ENCODE measurements at places on chromosomes 3 and 15. TPM values are rescaled to one million over a fixed set of nuclear protein-coding genes. Genes with fewer than 3 reads are reported as not detected.

GRCh38 chr3:97935842-97936241 lies 36.4 kb downstream of the RIOX2 start:
- H3K4me3 ChIP-seq = no peak overlapping the region
- no peak overlapping the region for H3K27ac ChIP-seq
- no peaks in the 10 kb centered on the region for H3K4me1 ChIP-seq
- no peaks in the 10 kb centered on the region for H3K36me3 ChIP-seq
- no peaks in the 10 kb centered on the region for H3K27me3 ChIP-seq

Gene STT3B
- total RNA-seq = 259 TPM

Gene COMMD2
- total RNA-seq = 28.0 TPM

DNA sequence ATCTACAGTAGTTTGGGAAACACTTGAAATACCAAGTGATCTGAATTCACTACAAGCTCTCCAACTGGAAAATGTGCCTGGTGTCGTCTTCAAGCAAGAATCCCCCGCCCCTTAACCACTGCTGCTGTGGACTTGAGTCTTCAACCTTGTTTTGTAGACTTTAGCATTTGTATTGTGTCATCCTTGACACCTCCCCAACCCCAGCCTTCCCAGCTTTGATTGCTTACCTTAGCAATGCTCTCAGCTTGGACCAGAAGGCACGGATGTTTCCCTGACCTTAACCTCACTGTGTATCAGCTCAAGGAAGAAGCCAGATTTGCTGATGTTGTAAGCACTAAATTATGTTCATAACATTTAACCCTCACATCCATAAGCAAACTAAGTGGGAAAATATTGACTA lies 146.4 kb downstream of the IGF1R start:
- H3K4me1 ChIP-seq = peaks cover 5% of the 10 kb centered on the region
- DNase-seq = peak; percentile 43
- no peaks in the 10 kb centered on the region for H3K27me3 ChIP-seq
- no peaks in the 10 kb centered on the region for H3K36me3 ChIP-seq
- H3K4me3 ChIP-seq = no peak overlapping the region

GRCh38 chr15:70195587-70196305 lies 98.0 kb upstream of the TLE3 start:
- H3K4me3 ChIP-seq = no peak overlapping the region
- H3K27ac ChIP-seq = peak overlapping the region; percentile 6
- H3K36me3 ChIP-seq = no peaks in the 10 kb centered on the region
- H3K27me3 ChIP-seq = peaks cover 8% of the 10 kb centered on the region

Gene NBEAL2
- 2.1 TPM for total RNA-seq

Gene BCHE
- total RNA-seq = 29.0 TPM

Gene ZNF860
- total RNA-seq = under 0.01 TPM

DNA sequence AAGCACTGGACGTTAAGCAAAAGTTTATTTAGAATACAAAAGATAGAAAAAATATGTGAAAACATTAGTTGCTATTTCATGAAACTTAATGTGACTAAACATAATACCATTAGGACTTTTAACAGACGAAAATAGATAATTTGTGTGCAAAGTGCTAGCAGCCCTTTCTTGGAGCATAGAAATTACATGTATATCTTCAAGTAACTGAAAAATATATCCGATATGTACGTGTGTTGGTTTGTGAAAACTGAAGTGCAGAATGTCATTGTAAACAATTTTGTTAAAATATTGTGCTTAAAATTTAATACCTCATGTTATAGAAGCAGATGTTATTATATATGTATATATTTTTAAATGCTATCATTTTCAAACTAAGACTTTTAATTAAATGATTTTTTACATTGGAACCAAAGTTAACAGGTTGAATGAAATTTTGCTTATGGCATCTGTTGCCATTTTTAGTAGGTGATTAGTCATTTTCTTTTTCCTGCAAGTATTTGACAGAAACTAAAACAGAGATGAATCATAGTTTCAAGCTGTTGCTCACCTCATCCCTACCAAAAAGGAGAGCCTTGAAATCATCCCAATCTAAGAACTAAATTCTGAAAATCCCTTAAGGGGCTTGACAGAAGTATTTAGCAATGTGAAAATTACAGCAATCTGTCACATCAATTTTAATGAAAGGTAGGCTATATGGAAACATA lies 334.8 kb downstream of the NAALADL2 start:
- H3K4me1 ChIP-seq = no peaks in the 10 kb centered on the region
- H3K4me3 ChIP-seq = no peak overlapping the region
- DNase-seq = peak; percentile 73
- no peak overlapping the region for H3K27ac ChIP-seq
- no peaks in the 10 kb centered on the region for H3K27me3 ChIP-seq

Gene AGBL1
- not detected for total RNA-seq

DNA sequence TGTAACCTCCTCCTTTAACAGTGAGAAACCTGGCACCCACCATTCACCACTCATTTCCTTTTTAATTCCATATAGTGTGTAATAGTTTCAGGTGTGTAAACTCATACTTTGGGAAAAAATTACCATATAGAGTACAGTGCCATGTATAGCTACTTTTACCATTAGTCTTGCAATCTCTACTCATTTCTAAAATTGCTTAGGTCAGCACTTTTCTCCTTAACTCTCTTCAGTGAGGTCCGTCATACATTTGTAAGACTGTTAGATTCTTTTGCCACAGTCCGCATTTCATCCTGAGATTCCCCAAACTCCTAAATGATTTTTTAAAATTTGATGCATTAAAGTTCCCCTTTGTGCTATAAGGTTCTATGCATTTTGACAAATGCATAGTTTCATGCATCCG lies 238.3 kb upstream of the ATP10A start:
- no peaks in the 10 kb centered on the region for H3K4me1 ChIP-seq
- no peak for DNase-seq
- H3K27me3 ChIP-seq = no peaks in the 10 kb centered on the region
- H3K36me3 ChIP-seq = no peaks in the 10 kb centered on the region

Gene XIRP1
- not detected for total RNA-seq

DNA sequence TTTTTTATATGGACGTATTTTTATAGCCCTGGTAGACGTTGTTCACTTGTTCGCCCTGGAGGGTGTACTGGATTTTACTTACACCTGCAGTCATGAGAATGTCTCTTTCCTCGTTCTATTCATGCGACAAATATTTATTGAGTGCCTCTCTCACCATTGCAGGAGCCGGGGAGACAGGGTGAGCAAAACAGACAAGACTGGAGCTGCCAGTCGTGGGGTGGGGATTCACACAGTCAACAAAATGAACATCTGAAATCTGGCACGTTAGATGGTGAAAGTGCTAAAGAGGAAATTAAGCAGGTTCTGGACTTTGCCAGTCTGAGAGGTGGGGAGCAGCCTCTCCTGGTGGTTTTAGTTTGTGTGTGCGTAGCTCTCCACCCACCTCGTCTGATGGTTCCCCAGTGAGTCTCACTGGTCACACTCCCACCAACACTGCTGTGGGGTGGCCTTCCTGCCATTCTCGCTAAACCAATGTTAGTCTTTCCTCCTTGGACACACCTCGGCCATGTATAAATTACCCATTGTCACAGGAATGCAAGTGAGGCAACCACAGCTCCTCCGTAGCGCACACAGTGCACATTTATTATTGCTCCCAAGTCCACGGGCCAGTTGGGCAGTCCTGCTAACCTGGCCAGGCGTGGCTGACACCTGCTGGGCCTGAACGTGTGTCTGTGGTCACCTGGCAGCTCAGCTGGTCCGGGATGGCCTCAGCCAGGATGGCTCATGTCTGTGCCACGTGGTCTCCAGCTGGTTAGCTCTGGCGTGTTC lies 31.5 kb downstream of the FBLN2 start:
- H3K27me3 ChIP-seq = no peaks in the 10 kb centered on the region
- H3K4me1 ChIP-seq = no peaks in the 10 kb centered on the region
- no peak for DNase-seq
- no peak overlapping the region for H3K4me3 ChIP-seq
- no peak overlapping the region for H3K27ac ChIP-seq

GRCh38 chr3:30488070-30488756 lies 118.2 kb upstream of the TGFBR2 start:
- no peak for DNase-seq
- H3K36me3 ChIP-seq = no peaks in the 10 kb centered on the region
- H3K4me1 ChIP-seq = peaks cover 3% of the 10 kb centered on the region
- no peak overlapping the region for H3K4me3 ChIP-seq
- no peaks in the 10 kb centered on the region for H3K27me3 ChIP-seq
- H3K27ac ChIP-seq = no peak overlapping the region

GRCh38 chr3:129052675-129053074 lies 7.9 kb upstream of the GP9 start:
- no peaks in the 10 kb centered on the region for H3K4me1 ChIP-seq
- H3K36me3 ChIP-seq = no peaks in the 10 kb centered on the region
- DNase-seq = no peak
- no peaks in the 10 kb centered on the region for H3K27me3 ChIP-seq
- H3K4me3 ChIP-seq = no peak overlapping the region
- no peak overlapping the region for H3K27ac ChIP-seq

DNA sequence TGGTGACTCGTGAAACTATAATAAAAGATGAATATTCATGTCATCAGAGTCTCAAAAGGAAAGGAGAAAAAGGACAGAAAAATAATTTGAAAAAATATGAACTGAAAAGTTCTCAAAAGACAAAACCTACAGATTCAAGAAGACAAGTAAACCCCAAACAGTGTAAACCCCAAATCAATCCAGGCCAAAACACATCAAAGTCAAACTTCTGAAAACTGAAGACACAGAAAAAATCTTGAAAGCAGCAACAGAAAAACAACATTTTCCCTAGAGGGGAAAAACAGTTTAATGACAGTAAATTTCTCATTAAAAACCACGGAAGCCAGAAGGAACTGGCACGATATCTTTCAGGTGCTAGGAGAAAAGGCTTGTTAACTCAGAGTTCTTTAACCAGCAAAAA lies 143.8 kb downstream of the PEAK1 start:
- no peaks in the 10 kb centered on the region for H3K27me3 ChIP-seq
- no peak overlapping the region for H3K4me3 ChIP-seq
- H3K27ac ChIP-seq = no peak overlapping the region
- DNase-seq = no peak
- no peaks in the 10 kb centered on the region for H3K4me1 ChIP-seq
- peaks cover 2% of the 10 kb centered on the region for H3K36me3 ChIP-seq

DNA sequence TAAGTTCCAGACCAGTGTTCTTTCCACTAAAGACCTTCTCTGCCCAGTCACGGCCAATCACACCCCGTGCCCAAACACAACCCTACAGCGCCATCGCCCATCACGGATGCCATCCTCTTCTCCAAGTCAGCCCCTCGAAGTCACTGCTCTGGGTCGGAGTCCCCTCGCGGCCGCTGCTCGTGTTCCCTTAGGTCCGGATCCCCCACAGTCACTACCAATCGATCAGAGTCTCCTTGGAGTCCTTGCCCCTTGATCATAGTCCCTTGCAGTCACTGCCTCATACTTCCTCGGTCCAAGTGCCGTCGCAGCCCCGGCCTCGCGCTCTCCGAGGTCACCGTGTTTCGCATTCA lies 461 bp downstream of the PCYT1A start:
- H3K27me3 ChIP-seq = no peaks in the 10 kb centered on the region
- no peaks in the 10 kb centered on the region for H3K36me3 ChIP-seq
- H3K4me3 ChIP-seq = peak overlapping the region; percentile 100
- DNase-seq = peak; percentile 29
- peak overlapping the region; percentile 96 for H3K27ac ChIP-seq

DNA sequence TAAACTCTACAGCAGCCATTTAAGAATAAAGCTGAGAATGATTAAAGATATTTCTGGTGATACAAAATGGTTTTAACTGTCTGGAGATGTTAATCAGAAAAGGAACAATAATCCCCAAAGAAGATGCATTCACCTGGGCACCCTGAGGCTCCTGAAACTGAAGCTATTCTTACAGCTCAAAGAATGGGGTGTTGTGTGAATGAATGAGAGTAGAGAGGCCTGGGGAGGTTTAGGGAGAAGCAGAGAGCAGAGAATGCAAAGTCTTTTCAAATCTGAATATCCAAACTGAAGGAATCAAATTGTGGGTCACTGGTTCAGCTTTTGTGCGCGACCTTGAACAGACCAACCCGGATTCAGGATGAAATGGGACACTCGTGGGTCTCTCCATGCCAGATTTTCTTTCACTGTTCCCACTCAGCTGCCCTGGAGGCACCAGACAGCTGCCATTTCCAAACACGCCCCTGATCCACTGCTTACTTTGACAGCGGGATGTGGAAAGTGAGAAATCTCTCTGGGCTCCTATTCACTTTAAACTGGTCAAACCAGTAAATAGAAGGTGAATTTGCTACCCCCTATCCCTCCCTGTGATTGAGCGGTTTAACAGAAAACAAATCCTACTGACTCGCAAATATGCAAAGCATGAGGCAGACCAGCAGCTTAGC lies 485.5 kb upstream of the THBS1 start:
- no peaks in the 10 kb centered on the region for H3K36me3 ChIP-seq
- no peak overlapping the region for H3K4me3 ChIP-seq
- no peak overlapping the region for H3K27ac ChIP-seq
- no peaks in the 10 kb centered on the region for H3K4me1 ChIP-seq
- DNase-seq = no peak

DNA sequence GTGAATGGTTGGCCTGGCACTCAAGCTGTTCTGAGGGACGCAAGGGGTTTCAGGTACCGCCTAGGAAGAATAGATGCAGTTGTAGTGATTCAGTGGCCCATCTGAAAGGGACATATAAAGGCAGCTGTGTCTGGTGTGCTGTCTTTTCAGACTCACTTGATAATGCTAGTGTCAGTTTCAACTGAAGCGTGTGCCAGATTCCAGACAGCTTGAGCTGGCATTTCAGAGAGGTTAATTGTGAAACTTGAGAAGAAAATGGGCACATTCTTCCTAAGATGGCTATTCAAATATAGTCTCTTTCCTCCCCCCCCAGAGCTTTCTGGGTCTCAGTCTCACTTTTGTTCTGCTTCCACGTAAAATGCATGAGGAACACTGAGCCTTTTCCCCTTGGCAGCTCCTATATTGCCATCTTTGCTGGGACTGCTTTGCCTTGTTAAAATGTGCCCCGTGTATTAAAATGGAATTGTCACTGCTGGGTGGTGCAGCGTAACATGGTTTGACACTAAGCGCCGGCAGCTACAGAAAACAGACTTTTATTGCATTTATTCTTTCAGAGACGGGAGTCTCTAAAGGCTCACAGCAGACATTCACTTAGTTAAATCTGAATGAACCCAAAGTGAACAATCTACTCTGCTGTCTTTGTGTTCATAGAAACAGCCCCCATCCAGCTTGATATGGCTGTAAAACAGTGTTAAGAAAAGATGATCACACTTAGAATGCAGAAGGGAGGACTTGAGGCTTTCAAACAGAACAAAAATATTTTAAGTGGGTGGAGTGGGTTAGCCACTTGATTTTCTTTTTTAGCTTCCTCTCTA lies 478.7 kb downstream of the RBMS3 start:
- no peaks in the 10 kb centered on the region for H3K36me3 ChIP-seq
- H3K4me1 ChIP-seq = peaks cover 24% of the 10 kb centered on the region
- peak overlapping the region; percentile 77 for H3K27ac ChIP-seq
- no peak overlapping the region for H3K4me3 ChIP-seq

GRCh38 chr15:37767841-37768455 lies 166.5 kb upstream of the TMCO5A start:
- no peaks in the 10 kb centered on the region for H3K36me3 ChIP-seq
- H3K27me3 ChIP-seq = no peaks in the 10 kb centered on the region
- DNase-seq = peak; percentile 21
- H3K27ac ChIP-seq = no peak overlapping the region
